Activated CD4-positive, alpha-beta T cell treated with anti-CD3 and anti-CD28 coated beads, Interleukin-2, amount 10 ng/mL, durations not matched to agents 7 days and 5 days (primary cell): ENCODE measurements at places on chromosomes 1 and 21. TPM values are rescaled to one million over a fixed set of nuclear protein-coding genes. Genes with fewer than 3 reads are reported as not detected.

DNA sequence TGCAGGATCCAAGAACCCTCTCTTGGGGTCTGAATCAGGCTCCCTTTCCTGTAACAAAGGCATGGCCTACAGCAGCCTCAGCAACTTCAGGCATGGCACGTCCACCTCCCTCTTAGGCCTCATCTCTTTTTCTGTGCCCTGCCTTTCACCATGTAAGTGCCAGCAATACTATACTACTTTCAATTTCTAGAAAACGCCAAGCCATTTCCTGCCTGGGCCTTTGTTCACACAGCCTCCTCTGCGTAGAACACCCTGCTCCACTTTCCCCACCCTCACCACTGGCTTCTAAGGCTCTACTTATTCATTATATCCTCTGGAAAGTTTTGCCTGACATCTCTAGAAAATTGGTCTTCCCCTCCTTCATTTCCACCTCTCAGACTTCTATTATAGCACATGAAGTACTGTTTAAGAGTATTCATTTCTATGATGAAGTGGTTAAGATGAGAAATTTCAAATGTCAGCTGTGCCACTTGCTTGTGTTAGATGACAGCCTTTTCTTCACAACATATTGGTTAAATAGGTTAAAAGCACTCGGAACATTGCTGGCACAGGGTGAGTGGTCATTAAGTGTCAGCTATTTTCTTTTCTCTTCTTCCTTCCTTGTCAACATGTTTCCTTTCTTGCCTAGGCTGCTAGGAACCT is 41.6 kb upstream of the VWA5B1 start:
- DNase-seq = peak; percentile 48

DNA sequence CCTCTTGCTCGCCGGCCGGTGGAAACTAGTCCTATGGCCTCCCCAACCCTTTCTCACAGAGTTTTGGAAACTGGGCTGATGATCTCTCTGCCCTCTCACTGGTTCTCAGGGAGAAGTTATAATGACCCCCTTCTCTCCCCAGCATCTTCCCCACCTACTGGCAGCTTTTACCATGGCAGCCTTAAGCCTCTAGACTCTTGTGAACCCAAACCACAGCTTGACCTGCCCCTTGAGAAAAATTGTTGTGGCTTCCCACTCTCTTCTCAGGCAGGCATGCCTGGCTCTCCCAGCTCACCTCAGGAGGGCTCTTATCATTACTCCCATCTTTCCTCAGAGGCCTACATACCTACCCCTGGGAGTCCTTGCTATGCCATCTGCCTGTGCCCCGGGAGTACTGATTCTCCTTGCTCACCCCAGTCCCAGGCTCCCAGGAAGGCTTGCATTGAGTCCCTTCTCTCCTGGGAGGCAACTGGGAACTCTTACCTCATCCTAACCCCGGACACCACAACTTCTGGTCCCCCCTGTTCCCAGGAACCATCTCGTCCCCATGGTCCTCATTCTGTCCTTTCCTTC is 1.6 kb downstream of the NSUN4 start:
- DNase-seq = peak; percentile 15

- DNase-seq = no peak
Observed at GRCh38 chr1:197984289-197984688, 67.1 kb downstream of the LHX9 start.

DNA sequence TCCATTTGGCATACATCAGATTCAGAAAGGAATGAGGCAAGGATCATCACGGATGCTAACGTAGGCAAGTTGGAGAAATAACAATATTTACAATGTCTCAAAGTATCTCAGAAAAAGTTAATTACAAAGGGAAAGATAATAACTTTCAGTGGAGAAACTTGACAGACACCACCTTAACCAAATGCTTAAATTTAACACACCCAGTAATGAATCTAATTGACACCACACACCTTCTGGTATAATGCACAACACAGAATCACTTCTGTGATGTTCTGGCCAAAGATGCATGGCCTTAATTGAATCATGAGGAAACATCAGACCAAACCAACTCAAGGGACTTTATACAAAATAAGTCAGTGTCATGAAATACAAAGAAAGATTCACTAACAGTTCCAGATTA is 23.1 kb downstream of the USP48 start:
- no peak for DNase-seq

- DNase-seq = no peak
Observed at GRCh38 chr1:3609016-3609768, 2.1 kb downstream of the MEGF6 start.

GRCh38 chr1:15213341-15213821 is 33.6 kb upstream of the FHAD1 start:
- DNase-seq = no peak

- no peak for DNase-seq
Observed at GRCh38 chr21:14244911-14245310, 29.0 kb downstream of the RBM11 start.

- DNase-seq = no peak
Observed at GRCh38 chr1:203159844-203160243, 15.8 kb downstream of the MYBPH start.

DNA sequence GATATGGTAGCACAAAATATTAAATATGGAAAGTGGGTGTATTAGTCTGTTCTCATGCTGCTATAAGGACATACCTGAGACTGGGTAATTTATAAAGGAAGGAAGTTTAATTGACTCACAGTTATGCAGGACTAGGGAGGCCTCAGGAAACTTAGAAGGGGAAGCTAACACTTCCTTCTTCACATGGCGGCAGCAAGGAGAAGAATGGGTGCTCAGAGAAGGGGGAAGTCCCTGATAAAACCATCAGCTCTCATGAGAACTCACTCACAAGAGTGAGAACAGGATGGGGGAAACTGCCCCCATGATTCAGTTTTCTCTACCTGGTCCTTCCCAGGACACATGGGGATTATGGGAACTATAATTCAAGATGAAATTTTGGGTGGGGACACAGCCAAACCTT is 15.8 kb upstream of the BACE2 start:
- no peak for DNase-seq

DNA sequence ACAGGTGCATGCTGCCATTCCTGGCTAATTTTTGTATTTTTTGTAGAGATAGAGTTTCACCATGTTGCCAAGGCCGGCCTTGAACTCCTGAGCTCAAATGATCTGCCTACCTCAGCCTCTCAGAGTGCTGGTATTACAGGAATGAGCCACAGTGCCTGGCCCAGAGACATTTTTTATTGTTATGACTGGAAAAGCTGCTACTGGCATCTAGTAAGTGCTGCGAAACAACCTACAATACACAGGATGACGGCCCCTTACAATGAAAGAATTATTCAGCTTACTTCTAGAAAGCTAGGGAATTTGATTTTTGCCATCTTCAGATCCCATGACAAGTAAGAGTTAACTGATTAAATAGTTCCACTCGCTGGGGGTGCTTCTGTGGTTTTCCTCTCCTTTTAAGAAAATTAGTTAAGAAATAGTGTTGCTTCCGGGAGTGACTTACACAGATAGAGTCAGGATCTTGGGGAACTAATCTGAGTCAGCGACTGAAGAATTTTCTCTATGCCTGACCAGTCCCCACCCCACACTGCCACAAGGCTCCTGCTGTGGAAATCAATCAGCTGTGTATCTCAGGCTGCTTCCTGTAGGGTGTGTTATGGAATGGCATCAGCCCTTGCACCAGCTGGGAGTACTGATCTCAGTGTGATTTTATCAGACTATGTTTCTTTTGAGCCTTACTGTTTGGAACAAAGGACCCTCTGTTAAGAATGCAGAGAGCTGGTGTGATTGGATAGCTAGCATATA is 93.0 kb upstream of the BMP8A start:
- DNase-seq = no peak

- no peak for DNase-seq
Observed at GRCh38 chr1:217495249-217495648, 135.6 kb downstream of the GPATCH2 start.

CASP9 gene
- 11.3 TPM for total RNA-seq

TSPAN2 gene
- total RNA-seq = 3.5 TPM
